Stimulated activated CD4-positive, alpha-beta T cell treated with anti-CD3 and anti-CD28 coated beads, Interleukin-12 subunit alpha, Interleukin-12 subunit beta, amount 100 ng/mL, for 24 hours (primary cell): ENCODE measurements at places on chromosomes 11 and 22.

- DNase-seq: no peak
These were observed 14.9 kb upstream of the PRG2 start for GRCh38 chr11:57405271-57405860.

DNA sequence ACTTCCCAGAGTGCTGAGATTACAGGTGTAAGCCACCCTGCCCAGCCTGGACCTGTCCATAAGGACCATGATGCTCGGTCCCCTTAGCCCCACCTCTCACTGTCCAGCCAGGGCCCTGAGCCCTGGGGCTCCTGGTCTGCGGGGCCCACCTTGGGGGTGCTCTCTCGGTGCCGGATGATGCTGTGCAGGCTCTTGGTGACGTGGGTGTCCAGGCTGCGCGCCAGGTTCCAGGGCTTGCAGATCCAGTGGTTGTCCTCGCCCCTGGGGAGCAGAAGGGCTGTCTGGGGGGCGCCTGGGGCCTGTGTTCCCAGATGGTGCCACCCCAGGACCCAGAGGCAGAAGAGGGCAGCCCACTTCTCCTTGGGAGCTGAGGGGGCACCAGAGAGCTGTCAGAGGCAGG is 13.4 kb downstream of the TTLL12 start:
- no peak for DNase-seq

DNA sequence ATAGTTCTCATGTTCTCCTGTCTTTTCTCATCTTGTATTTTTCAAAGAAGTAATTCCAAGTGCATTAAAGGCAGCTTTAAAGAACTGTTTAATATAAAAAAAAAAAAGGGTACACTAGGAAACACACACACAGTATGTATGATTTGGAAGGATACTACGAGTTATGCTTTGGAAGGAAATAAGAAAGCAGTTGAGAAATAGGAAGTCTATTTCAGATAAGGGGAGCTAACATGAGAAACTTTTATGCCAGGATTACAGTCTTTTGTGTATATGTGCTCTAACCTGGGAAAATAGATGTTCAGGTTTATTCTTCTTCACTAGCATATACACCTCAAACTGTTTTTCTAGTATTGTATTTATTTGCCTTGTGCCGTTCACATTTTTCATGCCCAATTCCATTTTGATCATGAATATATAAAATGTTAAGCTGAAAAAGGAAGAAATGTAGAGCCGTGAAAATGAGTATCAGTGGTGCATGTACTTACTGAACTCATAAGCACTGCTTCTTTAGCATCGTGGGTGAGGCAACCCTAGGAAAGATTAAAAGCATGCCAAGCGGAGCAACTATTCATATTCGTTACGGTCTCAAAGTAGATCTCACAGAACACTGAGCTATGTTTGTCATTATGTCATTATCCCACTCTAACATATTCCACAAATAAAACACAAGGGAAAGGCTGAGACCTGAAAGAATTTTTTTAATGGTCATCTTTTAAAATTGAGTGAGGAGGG is 59.6 kb downstream of the GUCY1A2 start:
- no peak for DNase-seq

DNA sequence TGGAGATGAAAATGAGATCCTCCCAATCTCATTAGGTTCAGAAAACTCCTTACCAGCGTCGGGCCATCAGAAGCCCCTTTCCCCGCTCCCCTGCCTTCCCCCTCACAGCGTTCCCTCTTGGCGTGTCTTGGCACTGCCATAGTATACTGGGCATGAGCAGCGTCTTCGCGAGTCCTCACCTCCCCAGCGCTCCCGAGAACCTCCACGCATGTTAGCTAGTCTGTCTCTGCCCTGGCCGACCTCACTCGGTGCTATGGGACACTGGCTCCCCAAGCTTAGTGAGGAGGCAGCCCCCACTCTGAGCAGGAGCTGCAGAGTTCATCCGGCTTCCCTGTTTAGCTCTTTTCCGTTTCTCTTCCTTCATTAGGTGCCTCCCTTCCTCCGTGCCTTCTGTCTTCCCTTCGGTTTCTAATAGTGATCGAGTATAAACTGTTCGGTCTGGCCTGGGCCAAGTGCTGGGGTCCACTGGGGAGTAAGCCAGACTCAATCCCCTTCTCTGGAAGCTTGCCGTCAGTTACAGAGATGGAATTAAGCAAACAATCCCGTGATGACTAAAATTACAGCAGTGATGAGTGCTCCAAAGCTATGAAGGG is 63.8 kb upstream of the OPCML start:
- no peak for DNase-seq

DNA sequence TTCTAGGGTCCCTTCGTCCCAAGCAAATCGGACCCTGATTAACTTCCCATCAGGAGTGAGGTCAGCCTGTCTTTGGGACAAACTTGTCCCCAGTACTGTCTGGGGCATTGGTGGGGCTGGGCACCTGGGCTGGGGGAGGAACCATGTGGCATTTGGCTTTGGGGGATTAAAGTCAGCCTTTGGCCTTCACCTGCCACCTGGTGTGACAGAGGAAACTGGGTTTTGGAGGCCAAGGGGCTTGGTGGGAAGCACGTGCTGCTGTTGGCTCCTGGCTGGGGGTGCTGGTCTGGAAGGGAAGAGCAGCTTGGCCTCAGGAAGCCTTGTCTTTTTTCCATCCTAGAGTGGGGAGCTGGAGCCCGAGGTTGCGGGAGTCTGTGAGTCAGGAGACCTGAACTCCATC is 78.4 kb upstream of the NECTIN1 start:
- no peak for DNase-seq

GRCh38 chr11:33214187-33214586 is 43.0 kb upstream of the HIPK3 start:
- no peak for DNase-seq
